ENCODE measurements at places on chromosomes 3 and 15. TPM values are rescaled to one million over a fixed set of nuclear protein-coding genes. Genes with fewer than 3 reads are reported as not detected.

- DNase-seq: no peak
Measured at GRCh38 chr3:183619624-183620251, 15.7 kb upstream of the KLHL24 start.

The KCNMB2 gene
- not detected for total RNA-seq

DNA sequence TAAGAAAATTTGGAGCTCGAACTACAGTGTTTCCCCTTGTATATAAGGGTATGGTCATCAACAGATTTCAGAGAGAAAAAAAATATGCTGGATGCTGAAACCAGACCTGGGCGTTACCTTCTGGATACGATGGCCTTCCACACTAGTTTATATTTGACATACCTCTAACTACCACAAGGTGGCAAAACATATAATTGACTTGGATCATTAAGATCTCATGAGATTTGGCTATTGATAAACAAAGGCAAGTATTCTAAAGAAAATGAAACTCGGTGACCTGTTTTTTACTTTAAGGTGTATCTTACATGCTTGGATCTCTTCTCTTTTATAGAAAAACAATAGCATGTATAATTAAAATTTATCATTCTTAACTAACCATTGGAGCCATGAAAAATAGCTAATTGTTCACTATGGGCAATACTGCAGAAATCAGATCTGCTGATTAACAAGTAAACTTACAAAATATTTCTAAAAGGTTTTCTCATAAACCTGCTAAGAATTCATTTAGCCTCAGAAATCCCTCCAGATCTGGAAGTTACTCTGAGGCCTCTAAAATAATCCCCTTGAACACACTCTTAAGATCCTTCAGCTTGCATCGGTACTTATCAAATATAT is 300.6 kb upstream of the KCNH8 start:
- no peak for DNase-seq

The DUSP7 gene
- total RNA-seq: 54.1 TPM

DNA sequence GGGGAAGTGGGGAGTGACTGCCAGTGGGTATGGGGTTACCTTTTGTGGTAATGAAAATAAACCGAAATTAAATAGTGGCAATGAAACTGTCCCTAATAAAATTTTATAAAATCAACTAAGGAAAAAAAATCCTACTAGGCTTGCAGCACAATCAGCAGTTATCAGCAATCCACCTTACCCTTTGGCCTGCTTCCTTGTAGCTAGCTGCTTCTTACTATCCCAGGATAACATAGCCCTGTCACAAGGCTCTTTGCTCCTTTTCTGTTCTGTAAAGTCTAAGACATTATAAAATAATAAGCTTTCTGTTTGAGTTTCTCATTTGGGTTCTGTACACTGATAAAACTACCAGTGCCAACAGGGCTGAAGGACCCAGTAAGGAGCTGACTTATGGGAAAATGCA is 23.0 kb upstream of the CTXND1 start:
- no peak for DNase-seq

DNA sequence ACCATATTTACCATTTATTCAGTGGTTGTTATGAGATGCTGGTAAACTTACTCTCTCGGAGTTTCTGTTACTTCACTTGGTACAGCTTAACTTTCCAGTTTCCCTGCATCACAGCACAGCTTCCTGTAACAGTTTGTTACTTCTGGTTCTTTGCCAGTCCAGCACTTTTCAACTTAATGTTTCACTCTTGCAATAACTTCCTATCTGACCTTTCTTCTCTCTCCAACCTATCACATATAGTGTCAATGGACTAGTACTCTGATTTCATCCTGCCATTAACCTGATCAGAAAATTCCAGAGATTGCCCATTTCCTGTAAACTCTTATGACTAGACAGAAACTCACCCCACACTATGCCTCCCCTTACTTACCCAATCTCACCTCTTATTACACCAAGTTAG is 3.9 kb upstream of the ATP11B start:
- DNase-seq: no peak

DNA sequence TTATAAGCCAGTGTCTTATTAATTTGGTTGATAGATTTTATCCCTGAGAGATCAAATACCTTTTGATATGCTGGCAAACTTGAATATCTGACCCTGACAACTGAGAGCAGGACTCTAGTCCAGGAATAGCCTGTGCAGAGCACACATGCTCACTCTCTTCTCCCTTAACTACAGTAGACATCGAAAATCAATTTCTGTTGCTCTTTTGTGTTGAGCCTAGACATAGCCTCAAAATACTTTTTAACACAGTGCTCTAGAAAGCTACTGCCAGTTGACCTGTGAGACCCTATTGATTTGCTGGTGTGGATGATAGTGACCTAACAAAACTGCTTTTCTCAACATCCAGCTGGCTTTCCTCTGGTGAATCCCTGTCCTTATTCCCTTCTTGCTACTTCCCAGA is 86.4 kb upstream of the ANKRD28 start:
- no peak for DNase-seq

The SRP14 gene
- 161 TPM for total RNA-seq

GRCh38 chr15:78408961-78409360 is 29.1 kb upstream of the IREB2 start:
- DNase-seq: no peak

- no peak for DNase-seq
Measured at GRCh38 chr3:38085943-38086324, 46.9 kb downstream of the DLEC1 start.

The RTP3 gene
- total RNA-seq: not detected

The CD80 gene
- total RNA-seq: 2.3 TPM

The OPA1 gene
- total RNA-seq: 52.2 TPM

GRCh38 chr3:133468251-133468721 is 68.4 kb downstream of the BFSP2 start:
- no peak for DNase-seq

DNA sequence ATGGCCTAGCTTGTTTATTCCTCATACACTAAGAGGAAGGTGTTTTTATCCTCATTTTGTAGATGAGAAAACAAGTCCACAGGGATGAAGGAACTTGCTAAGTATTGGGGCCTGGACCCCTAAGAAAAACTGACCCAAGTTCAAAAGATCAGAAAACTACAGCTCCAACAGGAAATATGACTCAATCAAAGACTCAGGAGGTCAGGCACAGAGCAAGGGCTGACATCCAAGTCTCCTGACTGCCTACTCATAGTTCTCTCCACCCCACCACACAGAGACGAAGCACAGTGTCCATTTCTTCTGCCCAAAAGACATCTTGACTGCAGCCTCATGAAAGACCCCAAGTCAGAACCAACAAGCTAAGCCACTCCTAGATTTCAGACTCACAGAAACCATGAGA is 26.9 kb upstream of the TPM1 start:
- no peak for DNase-seq

DNA sequence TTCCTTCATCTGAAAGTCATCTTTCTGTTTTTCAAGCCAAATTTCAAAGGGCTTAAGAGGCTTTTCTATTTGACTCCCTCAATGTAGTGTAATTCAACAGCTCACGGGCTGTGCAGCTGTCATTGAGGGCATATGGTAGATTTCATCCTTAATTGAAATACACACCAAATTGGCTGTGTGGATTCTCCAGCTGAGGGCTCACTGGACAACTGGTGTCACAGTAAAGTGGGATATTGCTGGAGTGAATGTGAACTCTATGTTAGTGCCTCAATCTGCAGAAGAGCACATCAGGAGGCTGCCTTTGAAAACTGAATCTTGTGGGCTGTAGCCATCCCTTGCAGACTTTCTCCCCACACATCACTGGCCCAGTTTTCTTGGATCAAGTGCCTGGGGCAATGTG is 120.1 kb downstream of the GALK2 start:
- DNase-seq: no peak

- DNase-seq: no peak
Measured at GRCh38 chr15:67144609-67145311, 79.4 kb downstream of the SMAD3 start.

The CPA3 gene
- 20.5 TPM for total RNA-seq

GRCh38 chr15:31101262-31102038 is at the start of gene TRPM1:
TRPM1 (minus strand) TSS chr15:31101725; CDS start chr15:31081355, 20,370 bp downstream.
- no peak for DNase-seq

DNA sequence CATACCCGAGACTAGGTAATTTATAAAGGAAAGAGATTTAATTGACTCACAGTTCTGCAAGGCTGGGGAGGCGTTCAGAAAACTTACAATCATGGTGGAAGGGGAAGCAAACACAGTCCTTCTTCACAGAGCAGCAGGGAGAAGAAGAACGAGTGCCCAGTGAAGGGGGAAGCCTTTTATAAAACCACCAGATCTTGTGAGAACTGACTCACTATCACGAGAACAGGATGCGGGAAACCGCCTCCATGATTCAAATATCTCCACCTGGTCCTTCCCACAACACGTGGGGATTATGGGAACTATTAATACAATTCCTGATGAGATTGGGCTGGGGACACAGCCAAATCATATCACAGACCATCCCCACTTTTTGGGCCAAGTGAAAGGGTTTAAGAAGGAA is 58.8 kb upstream of the CTXND1 start:
- DNase-seq: no peak

The KBTBD12 gene
- total RNA-seq: 7.6 TPM
